ENCODE measurements at places on chromosomes 4 and X. TPM values are rescaled to one million over a fixed set of nuclear protein-coding genes. Genes with fewer than 3 reads are reported as not detected.

DNA sequence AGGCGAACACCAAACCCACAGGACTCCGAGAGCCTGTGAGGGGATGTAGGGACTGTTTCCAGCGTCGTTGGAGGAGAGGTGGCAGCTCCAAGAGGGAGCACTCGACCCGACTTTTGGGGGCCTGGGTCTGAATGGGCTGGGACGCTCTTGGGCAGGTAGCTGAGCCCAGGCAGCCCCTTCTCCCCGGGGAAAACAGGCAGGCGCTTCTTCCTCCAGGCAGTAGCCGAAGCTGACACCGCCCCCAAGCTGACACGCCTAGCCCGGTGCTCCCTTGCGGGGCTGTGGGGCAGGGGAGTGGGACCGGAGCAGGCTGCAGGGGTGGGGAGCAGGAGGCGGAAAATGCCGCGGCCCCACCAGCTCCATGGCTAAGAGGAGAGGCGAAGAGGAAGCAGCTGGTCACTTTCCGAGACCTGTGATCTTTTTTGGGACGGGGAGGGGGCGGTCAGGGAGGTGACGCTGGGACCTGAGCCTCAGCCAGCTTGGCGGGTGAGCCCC is 4.2 kb downstream of the NKX1-1 start:
- DNase-seq = no peak

DNA sequence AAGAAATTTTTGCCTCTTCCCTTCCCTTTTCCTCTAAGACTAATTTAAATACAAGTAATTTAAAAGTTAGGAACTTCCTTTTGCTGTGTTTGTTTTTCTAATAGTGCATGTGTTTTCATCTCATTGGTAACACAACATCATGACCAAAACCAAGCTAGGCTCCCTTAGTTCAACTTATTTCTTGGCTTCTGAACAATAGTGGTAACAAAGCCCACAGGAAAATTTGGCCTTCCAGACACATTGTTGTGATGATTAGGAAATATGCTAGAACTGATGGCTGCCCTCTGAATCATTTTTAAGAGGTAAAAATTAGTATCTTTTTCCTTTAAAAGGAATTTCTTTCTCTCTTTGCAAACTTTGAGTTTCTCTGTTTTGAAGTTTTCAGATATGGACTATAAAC is 25.5 kb upstream of the TEC start:
- no peak for DNase-seq

- DNase-seq = no peak
Observed at GRCh38 chr4:53208753-53209152, 157.1 kb downstream of the SCFD2 start.

The PWWP3B gene
- 5.2 TPM for total RNA-seq

The PGK1 gene
- total RNA-seq = 194 TPM

The FGFR3 gene
- total RNA-seq = 0.86 TPM

The PSAPL1 gene
- total RNA-seq = not detected

Measured in fibroblast of villous mesenchyme (primary cell).